Aorta (tissue), 5 donors: ENCODE measurements at places on chromosomes 16 and 17. TPM values are rescaled to one million over a fixed set of nuclear protein-coding genes. Genes with fewer than 3 reads are reported as not detected.

Gene UTS2R
- not detected for total RNA-seq

Gene NACA2
- total RNA-seq, result not detected

- no peak for DNase-seq
Observed at GRCh38 chr17:72411124-72411563, 290.3 kb downstream of the SOX9 start.

DNA sequence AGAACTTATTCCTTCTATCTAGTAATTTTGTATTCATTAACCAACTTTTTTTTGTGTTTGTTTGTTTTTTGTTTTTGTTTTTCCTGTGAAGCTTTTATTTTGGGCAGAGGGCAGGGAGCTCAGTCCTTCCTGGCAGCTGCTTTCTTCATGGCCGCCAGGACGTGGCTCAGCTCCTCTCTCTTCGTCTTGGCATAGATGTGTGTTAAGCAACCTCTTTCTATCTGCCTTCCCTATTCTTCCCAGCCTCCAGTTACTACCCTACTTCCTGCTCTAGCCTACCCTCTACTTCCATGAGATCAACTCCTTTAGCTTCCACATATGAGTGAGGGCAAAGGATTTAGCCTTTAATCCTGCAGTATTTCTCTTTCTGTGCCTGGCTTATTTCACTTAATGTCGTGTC is 8.2 kb upstream of the BRD7 start:
- DNase-seq, result no peak

DNA sequence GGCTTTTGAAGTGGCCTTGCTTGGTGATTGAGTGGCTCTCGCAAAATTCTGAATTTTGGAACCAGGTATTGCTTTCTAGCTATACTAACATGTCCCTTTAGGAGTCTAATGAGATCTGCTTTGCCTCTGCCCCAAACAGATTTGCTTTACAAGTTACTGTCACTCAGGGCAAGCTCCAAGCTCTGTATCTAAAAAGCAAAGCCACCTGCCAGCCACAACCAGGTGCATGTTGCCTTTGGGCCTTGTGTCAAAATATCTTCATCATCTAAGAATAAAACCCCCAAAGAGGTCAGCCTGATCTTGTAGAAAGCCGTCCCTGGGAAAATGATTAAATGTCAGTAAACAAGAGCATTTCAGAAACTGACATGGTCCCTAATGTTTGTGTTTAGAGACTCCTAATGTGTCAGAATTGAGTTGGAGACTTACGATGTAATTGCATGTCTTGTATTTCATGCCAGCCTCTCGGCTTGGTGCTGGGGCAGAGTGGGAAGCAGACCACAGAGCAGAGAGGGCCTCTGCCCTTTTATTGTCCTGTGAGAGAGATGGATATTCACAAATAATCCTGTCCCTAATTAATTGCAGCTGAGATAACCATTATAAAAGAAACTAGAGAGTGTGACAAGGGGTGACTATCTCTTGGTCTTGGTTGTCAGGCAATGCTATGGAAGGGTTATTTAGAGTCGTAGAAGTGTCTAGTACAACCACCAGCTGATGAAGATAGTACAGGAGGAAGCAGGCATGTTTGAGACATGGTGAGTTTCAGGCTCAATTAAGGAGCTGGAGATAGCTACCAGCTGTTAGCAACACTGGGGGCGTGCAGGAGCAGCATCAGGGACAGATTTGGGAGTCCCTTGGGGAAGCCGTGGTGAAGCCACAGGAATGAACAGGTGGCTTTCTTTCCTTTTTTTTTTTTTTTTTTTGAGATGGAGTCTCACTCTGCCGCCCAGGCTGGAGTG is 90.7 kb downstream of the PITPNC1 start:
- no peak for DNase-seq
